CD4-positive, alpha-beta T cell treated with Interleukin-2 at 100 ng/mL for 4 hours (primary cell): ENCODE measurements at places on chromosomes 6 and 20.

- no peak for DNase-seq
These were observed 17.5 kb upstream of the DSP start for GRCh38 chr6:7523922-7524321.

- no peak for DNase-seq
These were observed 38.3 kb downstream of the SIRPA start for GRCh38 chr20:1933465-1933870.

DNA sequence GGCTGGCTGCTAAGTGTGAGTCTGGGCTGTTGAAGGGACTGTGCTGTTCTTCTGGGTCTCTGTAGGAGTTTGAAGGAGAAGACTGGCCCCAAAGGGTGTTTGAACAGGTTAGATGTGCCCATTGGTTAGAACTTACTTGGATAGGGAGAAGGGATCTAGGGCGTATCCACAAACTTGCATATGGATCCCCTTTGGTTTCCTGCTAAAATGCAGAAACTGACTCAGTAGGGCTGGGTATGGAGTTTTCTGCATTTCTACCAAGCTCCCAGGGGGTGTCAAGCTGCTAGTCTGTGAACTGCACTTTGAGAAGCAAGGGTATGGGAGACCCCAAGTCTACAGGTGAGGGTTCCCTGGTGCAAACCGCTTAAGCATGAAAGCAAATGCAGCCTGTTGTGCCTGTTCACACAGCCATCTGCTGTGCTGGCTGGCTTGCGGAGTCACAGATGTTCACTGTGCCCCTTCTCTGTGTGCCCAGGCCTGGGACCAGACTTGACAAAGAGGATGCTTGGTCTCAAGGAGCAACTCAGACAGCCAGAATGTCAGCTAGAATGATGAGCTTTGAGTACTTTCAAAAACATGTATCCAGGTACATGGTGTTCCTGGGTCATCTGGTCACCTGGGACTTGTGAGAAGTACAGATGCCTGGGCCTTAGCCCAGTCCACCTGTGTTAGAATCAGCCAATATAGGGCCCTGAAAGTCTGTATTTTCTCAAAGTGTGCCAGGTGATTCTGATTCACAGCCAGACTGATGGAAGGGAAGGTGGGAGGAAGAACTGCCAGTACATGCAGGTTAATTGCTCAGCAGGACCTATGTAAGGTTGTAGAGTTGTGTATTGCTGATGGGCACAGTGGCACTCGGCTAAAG is 7.4 kb downstream of the PPP1R16B start:
- DNase-seq: no peak

DNA sequence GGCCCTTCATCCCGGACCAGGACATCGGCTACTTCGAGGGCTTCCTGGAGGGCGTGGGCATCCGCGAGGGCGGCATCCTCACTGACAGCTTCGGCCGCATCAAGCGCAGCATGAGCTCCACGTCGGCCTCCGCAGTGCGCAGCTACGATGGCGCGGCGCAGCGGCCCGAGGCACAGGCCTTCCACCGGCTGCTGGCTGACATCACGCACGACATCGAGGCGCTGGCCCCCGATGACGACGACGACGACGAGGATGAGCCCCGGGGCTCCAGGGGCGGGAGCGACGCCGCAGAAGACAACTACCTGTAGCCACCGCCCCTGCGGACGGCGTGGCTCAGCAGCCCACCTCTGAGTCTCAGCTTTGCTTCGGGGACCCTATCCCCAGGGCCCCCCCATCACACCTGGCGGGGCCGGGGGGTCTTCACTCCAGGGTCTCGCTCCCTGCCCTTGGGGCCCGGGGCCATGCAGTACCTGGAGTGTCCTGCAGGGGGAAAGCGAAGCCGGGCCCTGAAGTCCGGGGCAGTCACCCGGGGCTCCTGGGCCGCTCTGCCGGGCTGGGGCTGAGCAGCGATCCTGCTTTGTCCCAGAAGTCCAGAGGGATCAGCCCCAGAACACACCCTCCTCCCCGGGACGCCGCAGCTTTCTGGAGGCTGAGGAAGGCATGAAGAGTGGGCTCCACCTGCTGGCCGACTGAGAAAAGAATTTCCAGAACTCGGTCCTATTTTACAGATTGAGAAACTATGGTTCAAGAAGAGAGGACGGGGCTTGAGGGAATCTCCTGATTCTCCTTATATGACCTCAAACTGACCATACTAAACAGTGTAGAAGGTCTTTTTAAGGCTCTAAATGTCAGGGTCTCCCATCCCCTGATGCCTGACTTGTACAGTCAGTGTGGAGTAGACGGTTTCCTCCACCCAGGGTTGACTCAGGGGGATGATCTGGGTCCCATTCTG is 20.8 kb upstream of the HCK start:
- peak; percentile 40 for DNase-seq

DNA sequence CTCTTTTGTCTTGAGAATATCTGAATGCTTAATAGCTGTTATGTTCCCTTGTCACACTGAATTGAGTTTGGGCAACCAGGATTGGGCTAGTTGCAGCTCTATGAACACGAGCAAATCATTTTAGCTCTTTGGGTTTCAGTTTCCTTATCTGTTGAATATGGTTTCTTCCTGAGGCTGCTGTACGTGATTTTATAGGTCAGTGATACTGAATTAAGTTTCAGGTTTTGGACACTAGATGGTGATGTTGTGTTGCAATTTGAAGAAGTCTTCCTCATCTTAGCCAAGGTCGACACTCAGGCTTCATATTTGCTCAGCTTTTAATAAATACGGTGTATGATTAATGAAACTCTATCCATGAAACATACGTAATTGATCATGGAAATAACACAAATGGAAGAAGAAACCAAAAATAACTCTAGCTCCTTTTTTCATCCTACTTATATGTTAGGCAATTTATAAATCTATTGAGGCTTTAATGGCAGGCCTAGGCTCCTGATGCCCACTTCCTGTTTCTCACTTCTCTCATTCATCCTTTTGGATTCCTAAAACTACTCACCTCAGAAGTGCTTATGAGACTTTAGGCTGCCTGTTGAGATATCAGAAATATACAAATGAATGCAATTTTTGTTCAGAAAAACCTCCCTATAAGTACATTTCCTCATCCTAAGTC is 354.1 kb upstream of the MAP3K7 start:
- peak; percentile 54 for DNase-seq

DNA sequence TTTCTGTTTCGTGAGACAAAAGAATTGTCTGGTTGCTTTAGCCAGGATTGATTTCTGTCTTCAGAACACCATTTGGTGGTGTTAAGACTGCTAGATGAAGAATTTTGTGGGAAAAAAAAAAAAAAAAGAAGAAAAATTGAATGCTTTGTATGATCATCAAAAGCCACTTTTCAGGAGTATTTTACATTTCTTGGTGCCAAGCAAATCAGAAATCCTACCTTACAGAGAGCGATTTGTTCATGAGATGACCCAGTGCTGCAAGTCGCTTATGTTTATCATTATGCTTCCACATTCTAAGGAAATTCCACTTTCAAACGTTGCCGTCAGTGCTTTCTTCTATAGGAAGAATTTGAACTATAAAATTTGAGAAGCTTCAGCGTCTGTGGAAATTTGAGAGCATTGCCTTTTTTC is 228.7 kb downstream of the BCKDHB start:
- DNase-seq: no peak

- no peak for DNase-seq
These were observed 99.3 kb downstream of the PCSK2 start for GRCh38 chr20:17326096-17326495.

- no peak for DNase-seq
These were observed 21.0 kb downstream of the BPIFB1 start for GRCh38 chr20:33304046-33304445.

DNA sequence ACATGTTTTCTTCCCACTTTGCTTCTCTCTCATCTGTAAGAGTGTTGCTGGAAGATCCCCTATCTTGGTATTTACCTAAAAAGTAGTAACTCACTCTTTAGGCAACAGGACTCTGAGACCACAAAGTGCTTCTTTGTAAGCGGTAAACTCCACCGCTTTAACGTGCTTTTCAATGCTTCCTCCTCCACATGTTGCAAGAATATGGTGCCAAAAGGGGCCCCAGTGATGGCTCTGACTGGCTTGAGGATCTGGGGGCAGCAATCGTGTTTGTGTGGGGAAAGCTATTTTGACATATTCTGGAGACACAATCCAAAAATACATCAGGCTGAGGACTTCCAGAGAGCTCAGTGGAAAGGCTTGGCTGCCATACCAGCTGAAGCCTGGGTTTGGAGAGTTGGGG is 12.4 kb upstream of the CPNE5 start:
- DNase-seq: no peak

- DNase-seq: no peak
These were observed 1.9 kb downstream of the FAM135A start for GRCh38 chr6:70415247-70415646.

DNA sequence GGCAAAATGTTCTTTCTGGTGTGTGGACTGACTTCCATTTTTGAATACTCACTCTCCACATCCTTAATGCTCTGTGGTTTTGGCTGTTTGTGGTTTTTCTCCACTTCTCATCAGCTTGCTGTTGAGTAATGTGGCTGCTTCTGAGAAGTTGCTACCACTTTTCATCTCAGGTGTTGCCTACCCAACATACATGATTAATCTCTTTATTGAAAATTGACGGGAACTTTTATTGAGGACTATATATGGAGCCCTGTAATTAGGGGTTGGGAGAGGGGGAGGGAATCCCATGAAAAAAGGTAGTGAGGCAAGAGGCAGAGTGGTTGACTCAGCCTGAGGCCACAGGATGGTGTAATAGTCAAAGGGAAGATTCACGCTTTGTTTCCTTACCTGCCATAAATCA is 17.6 kb downstream of the IL22RA2 start:
- DNase-seq: peak; percentile 77

- no peak for DNase-seq
These were observed 74.4 kb upstream of the BTBD3 start for GRCh38 chr20:11843289-11843688.

GRCh38 chr6:148491638-148492251 is 149.1 kb downstream of the SASH1 start:
- no peak for DNase-seq

DNA sequence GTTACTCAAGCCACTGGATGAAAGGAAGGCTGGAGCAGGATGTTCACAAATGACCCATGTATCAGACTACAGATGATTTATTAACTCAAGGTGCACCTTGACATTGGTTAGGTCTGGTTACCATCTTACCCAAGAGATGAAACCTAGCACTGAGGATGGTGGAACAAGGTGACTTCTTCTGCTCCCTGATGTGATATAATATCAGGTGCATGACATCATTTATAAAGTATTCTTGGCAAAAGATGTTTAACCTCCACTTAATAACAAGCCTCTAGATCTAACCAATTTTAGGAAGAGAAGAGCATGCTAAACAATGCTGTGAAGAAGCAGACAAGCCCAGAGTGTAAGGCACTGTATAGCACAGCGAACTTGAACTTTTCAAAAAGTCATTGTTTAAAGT is 100.9 kb downstream of the FYN start:
- no peak for DNase-seq

GRCh38 chr6:50270415-50270814 is 220.7 kb upstream of the DEFB112 start:
- DNase-seq: no peak

- no peak for DNase-seq
These were observed 215.6 kb upstream of the CHD6 start for GRCh38 chr20:41833739-41834138.

- no peak for DNase-seq
These were observed 42.8 kb downstream of the CTCFL start for GRCh38 chr20:57482148-57482547.

- no peak for DNase-seq
These were observed 410.5 kb downstream of the QKI start for GRCh38 chr6:163825033-163825432.

- DNase-seq: no peak
These were observed 5.5 kb upstream of the TFAP2D start for GRCh38 chr6:50707652-50708300.

DNA sequence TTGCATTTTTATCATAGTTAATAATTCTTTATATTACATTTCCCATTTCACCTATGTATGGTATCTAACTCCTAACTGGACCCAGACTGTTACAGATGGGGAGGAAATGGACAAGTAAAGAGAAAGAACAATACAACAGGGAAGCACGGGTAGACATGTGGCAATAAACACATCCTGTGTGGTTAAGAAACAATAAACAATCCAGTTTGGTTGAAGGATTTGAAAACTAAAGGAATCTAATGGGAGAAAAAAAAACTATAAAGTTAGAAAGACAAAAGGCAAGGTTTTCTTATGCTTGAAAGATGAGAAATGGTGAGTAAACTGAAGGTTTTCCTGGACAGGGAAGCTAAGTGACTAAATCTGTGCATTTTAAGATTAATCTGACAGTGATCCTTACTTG is 34.9 kb upstream of the ALDH8A1 start:
- DNase-seq: no peak

DNA sequence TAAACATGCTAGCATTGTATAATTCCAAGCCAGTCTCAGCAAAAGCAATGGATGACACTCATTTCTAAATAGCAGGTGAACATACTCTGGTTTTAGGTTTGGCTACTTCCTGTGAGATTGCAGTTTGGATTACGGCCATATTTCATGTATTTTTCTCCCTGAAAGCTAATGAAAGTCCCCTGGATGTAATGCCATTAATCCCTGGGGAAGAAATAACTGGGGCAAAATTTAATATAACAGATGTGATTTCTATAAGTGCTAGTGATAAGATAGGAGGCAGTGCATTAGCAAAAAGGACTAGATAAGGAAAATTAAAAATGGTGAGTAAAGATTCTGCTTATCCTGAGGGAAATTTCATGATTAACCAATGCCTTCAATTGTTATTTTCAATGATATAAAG is 238.2 kb downstream of the ADGRB3 start:
- no peak for DNase-seq

- no peak for DNase-seq
These were observed 248.1 kb upstream of the FOXQ1 start for GRCh38 chr6:1063671-1064355.

GRCh38 chr6:54718541-54719023 is 128.0 kb upstream of the FAM83B start:
- no peak for DNase-seq

GRCh38 chr6:87105823-87106222 is 10.9 kb upstream of the CGA start:
- no peak for DNase-seq

DNA sequence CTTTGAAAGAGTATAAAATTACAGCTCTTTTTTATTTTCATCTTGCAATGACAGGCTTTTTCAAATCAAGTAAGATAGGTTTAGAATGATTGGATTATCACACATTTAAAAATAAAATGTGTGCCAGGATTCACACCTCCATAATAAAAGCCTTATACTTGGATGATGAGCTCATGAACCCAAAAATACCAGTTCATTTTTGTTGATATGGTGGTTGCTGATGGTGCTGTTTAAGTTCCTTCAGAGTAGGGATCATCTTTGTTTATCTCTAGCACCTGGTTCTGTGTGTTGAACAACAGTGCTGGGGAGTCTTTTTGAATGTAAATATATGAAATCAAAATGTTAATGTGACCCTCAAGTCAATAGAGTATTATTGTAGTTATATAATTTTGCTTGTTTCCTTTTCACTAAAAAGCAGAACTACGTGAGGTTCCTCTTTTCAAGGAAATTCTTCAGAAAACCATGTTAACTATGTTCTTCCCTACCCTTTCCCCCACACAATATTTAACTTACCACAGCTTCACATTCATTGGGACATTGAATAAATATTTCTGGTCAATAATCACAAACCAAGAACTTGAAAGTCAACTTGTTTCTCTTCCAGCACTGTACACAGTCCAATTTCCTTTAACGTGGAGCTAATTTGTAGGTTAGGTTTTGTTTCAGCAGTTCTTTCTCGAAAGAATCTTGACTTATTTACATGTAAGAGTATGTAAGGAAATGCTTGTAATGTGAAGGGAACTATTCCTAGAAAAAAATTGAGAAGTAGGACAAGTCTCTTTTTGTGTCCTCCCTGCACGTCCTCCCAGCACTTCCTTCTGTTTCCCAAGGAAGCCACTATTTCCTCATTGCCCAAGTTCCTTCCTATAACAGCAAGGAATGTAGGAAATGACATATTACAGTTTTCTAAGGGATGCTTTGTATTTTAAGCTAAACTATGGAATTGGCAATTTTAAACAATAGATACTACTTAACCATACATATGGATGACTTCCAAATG is 945.9 kb upstream of the CITED2 start:
- DNase-seq: no peak
